ENCODE measurements at places on chromosomes 7 and 10.

DNA sequence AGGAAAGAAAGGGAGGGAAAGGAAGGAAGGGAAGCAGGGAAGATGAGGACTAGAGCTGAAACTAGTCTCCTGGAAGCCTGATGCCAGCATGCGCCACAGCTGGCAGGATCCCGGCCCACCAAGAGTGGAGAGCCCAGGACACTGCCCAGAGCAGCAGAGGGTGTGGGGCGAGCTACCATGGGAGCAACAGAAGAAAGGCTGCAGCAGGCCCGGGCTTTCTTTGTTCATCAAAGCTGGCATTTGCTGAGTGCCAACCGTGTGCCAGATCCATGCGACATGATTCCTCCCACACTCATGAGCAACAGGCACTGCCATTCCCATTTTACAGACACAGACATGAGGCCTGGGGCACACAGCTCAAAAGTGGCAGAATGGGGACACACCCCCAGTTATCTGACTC is 68.9 kb downstream of the FAM53B start:
- DNase-seq = no peak

DNA sequence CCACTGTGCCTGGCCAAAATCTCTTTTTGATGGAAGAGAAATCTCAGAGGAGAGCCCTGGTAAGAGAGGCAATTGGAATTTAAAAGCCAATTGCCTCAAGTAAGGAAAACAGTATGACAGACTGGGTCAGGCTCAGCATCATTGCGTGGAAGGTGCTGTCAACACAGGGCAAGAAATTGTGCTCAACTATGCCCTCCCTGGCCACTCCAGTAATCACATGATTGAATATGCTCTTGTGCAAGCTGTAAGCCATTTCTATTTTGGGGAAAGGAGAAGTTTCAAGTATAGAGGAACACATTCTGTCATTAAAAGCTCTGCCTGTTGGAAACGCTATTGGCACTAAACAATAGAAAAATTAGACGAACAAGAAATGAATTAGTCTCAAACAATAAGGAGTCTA is 1127.7 kb downstream of the REEP3 start:
- peak; percentile 70 for DNase-seq

GRCh38 chr7:100127866-100128636 is 1.3 kb downstream of the MBLAC1 start:
- DNase-seq = no peak

GRCh38 chr10:99827936-99828335 is 45.5 kb downstream of the ABCC2 start:
- no peak for DNase-seq

GRCh38 chr10:4246881-4247358 is 461.9 kb upstream of the KLF6 start:
- DNase-seq = no peak

- DNase-seq = peak; percentile 6
These were observed 255.4 kb downstream of the PRPF18 start for GRCh38 chr10:13842117-13842516.

DNA sequence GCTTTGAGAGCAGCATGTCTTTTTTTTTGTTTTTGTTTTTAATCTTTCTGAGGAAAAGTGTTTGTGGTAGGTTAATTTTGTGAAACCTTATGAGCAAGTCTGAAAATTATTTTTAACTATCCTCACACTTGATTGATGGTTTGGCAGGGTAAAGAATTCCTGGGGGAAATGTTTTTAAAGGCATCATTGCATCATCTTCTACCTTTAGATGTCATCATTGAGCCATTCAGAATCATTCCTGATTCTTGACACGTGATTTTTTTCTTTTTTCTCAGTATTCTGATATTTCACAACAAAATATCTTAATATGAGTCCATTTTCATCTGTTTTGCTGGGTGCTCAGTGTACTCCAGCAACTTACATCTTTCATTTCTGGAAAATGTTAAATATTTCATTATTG is 28.3 kb downstream of the PALS2 start:
- no peak for DNase-seq

DNA sequence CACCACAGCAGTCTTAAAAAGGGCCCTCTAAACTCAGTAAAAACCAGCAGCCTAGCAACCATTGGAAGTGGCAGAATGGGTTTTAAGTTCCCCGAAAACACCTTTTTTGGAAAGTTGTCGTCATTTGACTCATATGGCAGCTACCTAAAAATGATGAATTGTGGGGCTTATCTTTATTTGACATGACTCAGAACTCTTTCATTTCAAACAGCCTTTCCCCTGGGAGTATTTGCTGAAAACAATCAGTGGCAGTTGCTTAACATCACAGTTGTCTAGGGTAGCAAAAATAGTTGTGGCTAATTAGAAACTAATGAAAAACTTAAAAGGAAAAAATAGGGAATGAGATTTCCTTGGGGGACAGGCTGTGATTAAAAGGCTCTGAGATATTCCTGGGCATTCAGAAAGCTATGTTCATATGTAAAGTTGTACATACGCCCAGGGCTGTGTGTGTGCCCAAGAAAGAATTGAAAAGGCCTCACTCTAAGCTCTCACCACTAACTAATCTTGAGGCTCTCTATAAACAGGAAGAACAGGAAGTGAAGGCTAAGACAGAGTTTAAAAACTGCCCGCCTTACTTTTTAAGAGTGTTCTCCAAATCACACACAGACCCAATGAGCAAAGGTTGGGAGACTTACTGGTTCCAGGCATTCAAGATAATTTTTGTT is 81.7 kb upstream of the HECTD2 start:
- DNase-seq = no peak

DNA sequence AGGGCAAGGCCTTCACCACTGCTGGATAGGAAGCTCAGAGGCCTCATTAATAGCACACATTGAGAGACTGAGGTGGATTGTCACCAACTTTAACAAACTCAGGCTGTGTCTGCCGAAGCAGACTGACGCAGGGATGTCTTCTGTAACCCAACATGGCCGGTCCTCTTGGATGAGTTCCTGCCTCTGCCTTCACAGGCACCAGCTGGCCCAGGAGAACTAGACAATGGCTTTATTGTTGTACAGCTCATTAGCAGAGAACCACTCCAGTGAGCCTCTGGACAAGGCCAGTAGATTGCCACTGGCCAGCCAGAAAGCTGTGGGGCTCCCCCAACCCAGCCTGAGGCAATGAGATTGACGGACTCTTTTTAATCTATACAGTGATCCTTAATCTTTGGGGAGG is 9.4 kb downstream of the NODAL start:
- DNase-seq = no peak

- no peak for DNase-seq
These were observed 72.1 kb downstream of the DNMBP start for GRCh38 chr10:99937630-99938029.

GRCh38 chr7:85630904-85631600 is 444.2 kb upstream of the SEMA3D start:
- peak; percentile 21 for DNase-seq

DNA sequence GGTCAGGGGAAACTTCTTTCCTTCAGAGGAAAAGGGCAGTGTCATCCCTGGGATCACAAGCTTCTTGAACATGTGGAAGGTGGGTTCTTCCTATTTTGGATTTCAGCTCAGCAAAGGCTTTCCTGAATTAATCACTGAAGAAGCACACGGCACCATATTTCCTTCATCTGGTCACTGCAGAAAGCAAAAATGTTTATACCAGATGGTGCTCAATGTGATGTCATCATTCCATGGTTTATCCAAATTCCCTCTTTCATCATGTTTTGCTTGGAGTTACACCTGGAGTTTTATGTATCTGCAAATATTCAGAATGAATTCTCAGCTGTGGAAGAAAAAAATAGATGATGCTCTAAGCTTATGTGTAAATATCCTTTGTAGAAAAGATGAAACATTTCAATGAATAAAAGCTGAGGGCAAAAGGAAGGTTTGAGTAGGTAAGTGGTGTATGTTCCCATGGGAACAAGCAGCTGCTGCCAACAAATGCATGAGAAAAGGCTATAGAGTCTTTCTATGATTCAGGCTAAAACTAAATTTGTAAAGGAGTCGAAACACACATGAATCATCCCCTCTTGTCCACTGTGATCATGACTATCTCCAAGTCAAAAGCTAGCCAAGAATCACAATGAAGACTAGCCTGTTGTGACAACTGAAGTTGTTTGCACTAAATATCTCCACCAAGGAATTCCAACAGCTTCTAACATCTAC is 26.9 kb upstream of the BPGM start:
- no peak for DNase-seq

DNA sequence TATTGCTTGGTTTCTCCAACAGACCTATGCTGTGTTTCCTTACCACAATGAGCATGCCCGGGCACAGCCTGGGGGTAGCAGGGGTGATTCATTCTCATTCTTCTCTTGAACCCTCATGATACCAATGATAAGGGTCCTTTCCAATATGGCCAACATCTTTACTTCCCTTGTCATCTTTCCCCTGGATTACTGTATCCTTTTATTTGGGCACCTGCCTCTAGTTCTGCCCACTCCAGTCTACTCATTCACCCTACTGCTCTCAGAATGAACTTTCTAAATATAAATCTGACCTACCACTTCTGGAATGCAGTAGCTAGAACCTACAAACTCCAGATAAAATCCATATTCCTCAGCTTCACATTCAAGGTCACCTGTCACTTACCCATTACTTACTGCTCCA is 26.4 kb upstream of the ITPRID1 start:
- no peak for DNase-seq

DNA sequence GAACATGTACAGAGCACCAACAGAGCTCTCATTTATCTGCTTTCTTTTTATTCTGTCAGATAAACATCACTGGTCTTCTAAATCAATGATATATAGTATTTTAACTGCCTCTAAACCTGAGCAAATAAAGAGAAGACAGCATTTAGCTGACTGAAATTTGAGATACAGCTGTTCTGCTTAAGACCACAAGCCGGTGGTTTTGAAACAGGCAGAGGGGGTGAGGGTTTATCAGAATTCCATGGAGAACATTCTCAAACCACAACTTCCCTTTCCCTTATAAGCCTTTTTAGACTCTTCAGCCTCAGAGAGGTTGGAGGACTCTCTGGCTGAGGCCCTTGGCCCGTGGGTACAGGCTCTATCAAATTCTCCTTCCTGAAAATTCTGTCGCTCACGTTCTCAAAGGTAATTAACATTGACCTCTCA is 87.4 kb upstream of the RSU1 start:
- DNase-seq = peak; percentile 18

- no peak for DNase-seq
These were observed 36.6 kb downstream of the RHEB start for GRCh38 chr7:151482883-151483710.

DNA sequence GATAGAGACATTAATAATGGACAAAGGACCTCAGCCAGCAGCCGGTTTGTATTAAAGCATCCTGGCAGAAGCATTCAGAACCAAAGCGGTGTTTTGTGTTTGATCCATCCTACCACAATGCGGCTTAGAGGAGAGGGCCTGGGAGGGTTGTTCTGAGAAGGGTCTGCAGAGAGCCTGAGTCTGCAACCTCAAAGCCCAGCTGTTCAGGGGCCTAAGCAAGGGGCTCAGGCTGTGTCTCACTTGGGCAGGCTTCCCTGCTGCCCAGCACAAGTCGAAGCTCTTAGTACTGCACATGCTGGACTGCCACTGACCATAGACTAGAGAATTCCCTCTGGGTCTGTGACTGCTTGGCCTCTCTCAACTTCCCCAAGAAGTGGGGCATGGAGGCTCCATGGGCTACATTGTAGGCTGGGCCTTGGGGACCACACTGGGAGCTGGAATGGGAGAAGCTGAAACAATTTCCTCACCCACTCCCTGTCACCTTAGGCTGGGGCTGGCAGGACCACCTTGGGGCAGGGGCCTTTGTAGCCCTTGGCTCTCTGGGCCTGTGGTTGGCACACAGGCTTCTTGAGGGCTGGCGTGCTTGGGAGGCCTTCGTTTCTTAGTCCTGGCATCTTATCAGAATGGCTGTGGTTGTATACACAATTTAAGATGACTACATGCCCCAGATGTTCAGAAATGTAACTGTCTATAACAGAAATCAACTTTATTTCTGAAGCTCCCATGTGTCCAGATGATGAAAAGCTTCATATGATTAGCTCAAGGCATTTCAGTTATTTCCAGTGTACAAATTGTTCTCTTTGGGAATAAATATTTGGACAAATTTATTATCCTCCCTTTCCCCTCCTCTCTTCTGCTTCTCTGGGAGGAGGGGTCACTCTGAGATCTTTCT is 44.5 kb downstream of the LRRC18 start:
- DNase-seq = no peak

- DNase-seq = peak; percentile 62
These were observed 69.0 kb downstream of the CREB3L2 start for GRCh38 chr7:137932881-137933269.

- DNase-seq = no peak
These were observed 29.4 kb upstream of the GATAD1 start for GRCh38 chr7:92417913-92418312.

DNA sequence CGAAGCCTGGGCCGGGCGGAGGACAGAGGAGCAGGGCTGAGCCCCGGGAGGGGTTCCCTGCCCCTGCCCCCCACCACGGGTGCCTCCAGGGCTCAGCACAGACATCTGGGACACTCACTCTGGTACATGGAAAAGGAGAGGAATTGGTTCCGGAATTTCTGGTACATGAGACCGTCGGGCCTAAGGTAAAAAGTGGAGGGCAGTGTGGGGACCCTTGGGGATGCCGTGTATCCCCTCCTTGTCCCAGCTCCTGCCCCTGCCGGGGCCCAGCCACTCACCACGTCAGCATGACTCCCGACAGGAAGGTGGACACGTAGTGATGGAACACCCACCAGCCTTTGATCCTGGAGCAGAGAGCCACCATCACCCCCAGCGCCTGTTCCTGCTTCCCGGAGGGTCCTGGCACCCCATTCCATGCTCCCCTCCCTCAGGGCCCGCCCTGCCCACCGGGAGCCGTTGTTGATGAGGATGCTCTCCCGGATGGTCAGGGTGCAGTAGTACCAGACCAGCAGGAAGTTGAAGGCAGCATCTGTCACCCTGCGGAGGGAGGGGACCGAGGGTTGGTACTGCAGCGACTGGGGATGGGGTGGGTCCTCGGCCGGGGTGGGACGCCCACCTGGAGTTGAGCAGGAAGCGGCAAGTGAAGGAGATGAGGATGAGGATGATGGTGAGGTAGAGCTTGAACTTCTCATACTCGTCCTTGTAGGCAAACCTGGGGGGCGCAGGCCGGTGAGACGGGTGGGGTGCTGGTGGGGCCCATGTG is 6.4 kb downstream of the TMEM120A start:
- no peak for DNase-seq

- DNase-seq = no peak
These were observed 777.4 kb downstream of the SORCS1 start for GRCh38 chr10:106387063-106387462.

DNA sequence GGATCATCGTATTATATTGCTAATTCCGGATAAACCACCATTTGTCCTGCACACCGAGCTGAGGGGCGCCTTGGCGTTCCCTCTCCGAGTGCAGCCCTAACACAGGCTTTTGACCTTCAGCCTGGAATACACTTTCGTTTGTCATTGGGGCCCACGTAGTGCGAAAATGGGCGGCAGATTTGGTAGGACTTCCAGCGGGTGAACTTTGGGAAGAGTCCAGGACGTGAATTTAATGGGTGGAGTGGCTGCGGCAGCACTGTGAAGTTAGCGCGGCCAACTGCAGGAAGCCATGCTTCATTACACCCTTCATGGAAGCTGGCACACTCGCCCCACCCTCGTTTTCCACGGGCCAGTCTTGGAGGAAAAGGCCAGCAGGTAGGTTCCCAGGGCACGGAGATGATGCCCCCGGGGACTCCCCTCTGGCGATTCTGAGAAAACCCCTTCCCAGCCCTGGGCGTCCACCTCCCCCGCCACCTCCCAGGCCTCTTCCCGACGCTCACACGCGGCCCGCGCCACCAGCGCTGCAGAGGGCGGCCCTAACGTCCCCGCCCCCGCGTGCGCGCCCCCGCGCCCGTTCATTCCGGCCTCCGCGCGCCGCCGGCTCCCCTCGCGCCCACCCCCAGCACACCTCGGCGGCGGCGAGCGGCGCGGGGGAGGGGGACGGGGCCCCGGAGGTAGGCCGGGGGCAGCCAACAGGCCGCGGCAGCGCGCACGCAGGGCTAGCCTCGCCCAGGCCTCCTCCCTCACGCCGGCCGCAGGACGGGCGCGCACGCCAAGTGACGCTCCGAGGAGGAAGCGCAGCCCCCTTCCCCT is at the start of gene MLLT10:
TSS of gene MLLT10 (plus strand) at position 766 of the 813 bp plus-strand sequence. CDS start 413 bp downstream, outside the sequence.
- DNase-seq = peak; percentile 80
